Uterus (tissue), 4 donors: ENCODE measurements at places on chromosomes 3 and 15. TPM values are rescaled to one million over a fixed set of nuclear protein-coding genes. Genes with fewer than 3 reads are reported as not detected.

FETUB gene
- not detected for total RNA-seq

BMF gene
- total RNA-seq, result 46.2 TPM

GRCh38 chr3:177787279-177788041 lies 590.2 kb upstream of the TBL1XR1 start:
- no peaks in the 10 kb centered on the region for H3K36me3 ChIP-seq
- no peak overlapping the region for H3K4me3 ChIP-seq
- no peak overlapping the region for H3K27ac ChIP-seq
- no peaks in the 10 kb centered on the region for H3K27me3 ChIP-seq
- no peak for DNase-seq
- no peaks in the 10 kb centered on the region for H3K4me1 ChIP-seq

DNA sequence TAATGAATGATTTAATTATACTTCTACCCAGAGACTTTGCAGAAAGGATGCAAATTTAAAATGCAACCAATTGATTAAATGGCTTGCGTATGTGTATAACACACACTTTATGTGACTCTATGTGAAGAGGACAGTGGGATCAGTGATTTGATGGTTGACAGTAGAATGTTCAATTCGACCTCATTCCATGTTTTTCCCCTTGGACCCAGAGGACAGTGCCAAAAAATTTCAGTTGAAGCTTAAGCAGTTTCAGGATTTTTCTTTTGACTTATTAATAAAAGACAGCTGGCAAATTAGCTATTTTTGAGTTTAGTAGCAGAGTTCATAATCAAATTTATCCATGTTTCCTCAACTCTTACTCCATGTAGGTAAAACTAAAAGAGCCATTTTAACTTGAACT lies 742.4 kb upstream of the NR2F2 start:
- H3K4me3 ChIP-seq, result no peak overlapping the region
- H3K36me3 ChIP-seq, result no peaks in the 10 kb centered on the region
- no peaks in the 10 kb centered on the region for H3K27me3 ChIP-seq

SH3GL3 gene
- 1.2 TPM for total RNA-seq
